ENCODE measurements at places on chromosomes 6 and 20.
A peak's percentile ranks its signal among the peaks of the same experiment; 100 is the strongest.

DNA sequence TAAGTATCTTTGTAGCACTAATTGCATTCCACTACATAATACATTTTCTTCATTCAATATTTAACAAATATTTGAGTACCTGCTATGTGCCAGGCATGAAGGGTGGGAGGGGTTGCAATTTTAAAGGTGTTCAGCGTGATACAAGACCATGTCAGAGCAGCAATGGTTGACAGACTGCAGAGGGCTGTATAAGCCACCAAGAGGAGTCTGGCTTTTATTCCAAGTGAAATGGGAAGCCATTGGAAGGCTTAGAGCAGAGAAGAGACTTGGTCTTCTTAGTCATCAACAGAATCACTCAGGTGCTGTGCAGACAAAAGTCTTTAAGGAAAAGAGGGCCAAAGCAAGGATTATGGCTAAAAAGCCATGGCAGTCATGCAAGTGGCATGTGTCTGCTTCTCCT lies 360.8 kb upstream of the ARID1B start:
- DNase-seq = no peak

DNA sequence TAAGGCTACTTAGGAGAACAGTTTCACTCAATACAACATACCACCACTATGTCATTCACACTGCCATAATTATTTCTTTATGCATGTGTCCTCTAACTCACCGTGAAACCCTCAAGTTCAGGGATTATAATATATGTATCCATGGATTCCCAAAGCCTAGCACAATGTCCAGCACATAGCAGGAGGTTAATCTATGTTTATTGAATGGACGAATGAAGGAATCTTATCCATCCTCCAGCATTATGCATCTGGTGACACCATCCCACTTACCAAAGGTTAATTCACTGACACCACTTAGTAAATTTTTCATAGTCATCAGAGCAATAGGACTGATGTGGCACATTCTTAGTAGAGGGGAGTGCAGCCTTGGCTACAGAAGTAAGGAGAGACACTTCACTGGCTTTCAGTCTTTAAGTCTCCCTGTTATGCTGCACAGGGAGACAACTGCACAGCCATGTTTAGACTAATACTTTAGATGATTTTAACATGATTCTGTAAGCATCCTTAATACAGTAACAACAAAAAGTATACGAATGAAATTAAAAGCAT lies 49.7 kb downstream of the EPHA7 start:
- no peak for DNase-seq

DNA sequence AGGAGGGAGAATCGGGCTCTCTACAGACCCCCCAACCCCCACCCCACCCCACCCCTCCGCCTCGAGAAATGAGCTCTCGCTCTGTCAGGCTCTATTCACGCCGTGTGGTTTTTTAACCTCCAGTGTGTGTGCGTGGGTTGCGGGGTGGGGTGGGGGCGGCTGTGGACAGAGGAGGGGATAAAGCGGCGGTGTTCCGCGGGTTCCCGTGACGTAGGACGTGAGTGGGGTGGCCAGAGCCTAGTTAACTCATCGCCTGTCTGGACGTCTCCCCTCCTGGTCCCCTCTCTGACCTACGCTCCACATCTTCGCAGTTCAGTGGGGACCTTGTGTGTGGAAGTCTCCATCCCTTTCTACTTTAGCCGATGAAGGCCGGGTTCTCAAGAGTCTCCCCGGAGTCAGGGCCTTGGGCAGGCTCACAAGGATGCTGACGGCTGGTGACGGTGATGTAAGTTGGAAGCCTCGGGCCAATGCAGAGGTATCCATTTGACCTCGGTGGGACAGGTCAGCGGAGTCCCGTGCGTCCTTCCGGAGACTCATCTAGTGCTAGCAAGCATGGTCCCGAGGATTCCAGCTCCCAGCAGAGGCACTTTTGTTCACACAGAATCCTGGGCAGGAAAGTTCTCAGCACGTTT lies 1507.1 kb upstream of the DEFB115 start:
- no peak for DNase-seq

GRCh38 chr6:143872201-143872600 lies 7.9 kb downstream of the ZC2HC1B start:
- no peak for DNase-seq

GRCh38 chr6:86118271-86118670 lies 475.6 kb upstream of the SYNCRIP start:
- DNase-seq = no peak

- peak; percentile 67 for DNase-seq
Measured at GRCh38 chr6:139605350-139605749, 230.9 kb upstream of the CITED2 start.

GRCh38 chr6:45200510-45200909 lies 127.6 kb upstream of the RUNX2 start:
- DNase-seq = no peak

GRCh38 chr20:17875106-17875980 lies 93.3 kb downstream of the SNX5 start:
- peak; percentile 76 for DNase-seq

- DNase-seq = no peak
Measured at GRCh38 chr6:137800762-137801161, 66.3 kb upstream of the TNFAIP3 start.

- DNase-seq = peak; percentile 7
Measured at GRCh38 chr6:45681860-45682511, 304.3 kb upstream of the SUPT3H start.

GRCh38 chr6:11685481-11686093 lies 93.0 kb downstream of the ADTRP start:
- DNase-seq = no peak

DNA sequence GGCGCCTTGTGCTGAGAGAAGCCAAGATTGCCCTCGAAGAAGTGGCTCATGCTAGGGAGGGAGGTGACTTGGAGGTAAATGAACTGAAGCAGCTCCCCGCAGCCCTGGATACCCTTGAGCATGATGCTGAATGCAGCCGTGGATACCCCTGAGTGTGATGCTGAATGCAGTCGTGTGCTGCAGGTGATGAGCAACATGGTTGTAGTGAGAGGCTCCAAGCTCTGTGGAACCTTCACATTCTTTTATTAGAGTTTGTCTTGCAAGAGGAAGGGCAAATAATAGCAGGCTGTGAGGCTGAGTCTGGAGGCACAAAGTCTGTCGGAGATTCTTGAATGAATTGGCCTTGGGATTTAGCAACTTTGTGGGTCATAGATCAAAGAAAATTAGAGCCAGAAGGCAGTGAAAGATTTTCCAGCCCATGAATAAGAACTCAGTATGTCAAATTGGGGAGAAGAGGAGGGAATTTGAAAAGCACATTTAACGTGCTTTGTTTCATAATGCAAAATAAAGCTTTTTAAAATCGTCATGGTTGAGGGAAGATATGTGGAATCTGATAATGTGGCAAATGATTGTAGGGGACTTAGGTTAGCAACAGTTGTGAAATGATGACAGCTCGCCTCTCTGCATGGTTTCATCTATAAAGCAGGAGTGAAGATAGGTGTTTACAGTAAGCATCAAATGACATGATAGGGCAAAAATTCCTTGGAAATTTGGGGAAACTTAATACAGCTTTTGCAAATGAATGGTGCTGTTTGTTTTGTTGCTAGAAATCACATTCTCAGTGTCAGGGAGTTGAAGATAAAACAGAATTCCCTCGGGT lies 120.1 kb upstream of the TIAM2 start:
- DNase-seq = no peak

- no peak for DNase-seq
Measured at GRCh38 chr6:150324044-150324443, 44.8 kb upstream of the IYD start.

GRCh38 chr6:110484321-110484720 lies 7.9 kb upstream of the SLC22A16 start:
- DNase-seq = no peak

GRCh38 chr20:2276015-2276414 lies 19.8 kb upstream of the TGM3 start:
- no peak for DNase-seq

DNA sequence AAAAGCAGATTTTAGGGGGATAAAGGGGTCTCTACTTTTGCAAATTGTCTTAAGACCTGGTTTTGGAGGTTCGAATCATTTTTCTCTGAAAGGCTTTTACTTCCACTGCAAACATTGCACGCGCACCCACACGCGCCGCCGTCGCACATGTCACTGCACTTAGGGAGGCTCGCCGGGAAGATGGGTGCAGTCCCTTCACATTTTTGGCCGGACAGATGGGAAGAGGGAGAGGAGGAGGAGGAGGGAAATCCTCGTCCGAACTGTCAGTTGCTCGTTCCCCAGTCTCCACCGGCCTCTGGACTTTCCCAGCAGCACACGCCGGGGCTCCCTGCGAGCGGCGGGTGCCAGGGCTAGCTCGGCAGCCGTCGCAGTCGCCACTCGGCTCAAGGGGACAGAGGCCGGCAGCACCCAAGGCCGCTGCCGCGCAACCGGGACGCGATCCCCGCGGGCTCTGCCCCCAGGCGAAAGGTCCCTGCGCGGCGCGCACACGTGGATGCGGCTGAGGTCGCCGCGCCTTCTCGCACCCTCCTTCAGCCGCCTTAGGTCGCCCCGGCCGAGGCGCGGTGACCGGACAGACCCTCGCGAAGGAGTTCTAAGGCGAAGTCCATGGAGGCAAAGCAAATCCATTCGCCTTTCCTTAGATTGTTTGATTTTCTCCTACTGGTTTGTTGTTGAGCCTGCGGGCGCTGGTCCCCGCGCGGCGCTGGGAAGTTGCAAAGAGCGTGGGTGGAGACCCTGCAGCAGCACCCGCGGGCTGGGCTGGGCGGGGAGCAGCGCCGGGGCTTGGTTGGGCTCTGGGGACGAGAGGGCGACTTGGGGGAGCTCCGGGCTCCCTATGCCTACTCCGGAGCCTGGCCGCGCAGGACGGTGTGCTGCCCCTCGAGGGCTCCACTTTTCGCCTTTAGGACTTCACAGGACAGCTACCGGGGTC lies 1.2 kb downstream of the MYB start:
- no peak for DNase-seq

DNA sequence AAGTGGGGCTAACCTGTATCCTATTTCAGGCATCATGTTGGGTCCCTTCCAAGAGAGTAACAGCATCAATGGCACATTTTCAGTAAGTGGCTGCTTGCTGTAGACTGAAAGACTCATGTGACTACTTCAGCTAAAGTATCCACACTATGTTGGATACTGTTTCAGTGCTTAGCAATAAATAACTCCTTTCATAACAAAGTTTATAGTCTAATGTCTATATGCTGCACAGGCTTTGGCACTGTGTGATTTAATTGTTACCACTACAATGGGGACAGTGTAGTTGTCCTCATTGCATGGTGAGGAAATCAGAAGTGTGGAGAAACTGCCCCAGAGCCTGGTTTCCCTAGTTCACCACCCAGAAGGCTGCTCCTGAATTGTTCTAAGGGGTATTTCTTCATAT lies 318.0 kb upstream of the PTCHD4 start:
- no peak for DNase-seq

DNA sequence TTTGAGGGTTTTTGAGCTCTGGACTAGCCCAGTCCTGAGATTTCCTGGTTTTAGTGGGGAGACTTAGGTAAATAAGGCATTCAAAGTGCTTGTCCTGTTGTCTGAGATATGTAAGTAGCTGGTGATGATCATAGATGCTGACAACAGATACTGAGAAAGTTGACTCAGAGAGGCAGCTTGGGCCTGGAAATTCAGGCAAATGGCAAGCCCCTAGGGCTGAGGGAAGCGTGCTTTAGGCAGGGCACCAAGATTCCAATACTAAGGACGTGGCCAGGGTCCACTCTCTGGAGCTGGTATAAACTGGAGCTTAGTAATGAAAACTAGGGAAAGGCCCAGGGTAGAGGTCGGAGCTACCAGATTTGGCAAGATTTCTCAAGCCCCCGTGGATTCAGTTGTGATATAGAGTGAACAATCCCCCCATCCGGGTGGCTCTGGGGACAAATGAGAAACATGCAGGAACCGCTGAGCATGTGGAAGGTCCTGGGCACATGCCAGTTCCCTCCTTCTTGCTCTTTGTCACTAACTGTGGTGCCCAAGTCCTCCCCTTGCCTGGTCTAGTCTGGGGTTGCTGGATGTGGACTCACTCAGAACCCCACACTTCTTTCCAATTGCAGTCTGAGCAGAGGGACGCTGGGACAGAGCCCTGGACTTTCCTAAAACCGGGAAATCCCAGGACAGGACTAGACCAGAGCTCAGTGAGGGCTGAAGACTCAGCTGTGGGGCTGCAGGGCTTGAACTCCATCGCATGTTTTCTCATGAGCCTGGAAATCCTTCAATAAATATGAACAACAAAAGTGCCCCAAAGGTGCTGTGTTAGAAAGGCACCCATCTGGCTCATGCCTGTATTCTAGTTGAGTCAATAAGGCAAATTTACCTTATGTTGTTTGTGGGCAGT lies 10.3 kb downstream of the SLC22A3 start:
- no peak for DNase-seq

GRCh38 chr6:127195833-127196232 lies 70.8 kb upstream of the RNF146 start:
- DNase-seq = no peak

GRCh38 chr6:125835221-125835744 lies 44.5 kb downstream of the NCOA7 start:
- peak; percentile 65 for DNase-seq

GRCh38 chr6:14371530-14371929 lies 254.0 kb downstream of the CD83 start:
- DNase-seq = no peak

- DNase-seq = no peak
Measured at GRCh38 chr20:11114382-11114781, 440.6 kb upstream of the JAG1 start.

DNA sequence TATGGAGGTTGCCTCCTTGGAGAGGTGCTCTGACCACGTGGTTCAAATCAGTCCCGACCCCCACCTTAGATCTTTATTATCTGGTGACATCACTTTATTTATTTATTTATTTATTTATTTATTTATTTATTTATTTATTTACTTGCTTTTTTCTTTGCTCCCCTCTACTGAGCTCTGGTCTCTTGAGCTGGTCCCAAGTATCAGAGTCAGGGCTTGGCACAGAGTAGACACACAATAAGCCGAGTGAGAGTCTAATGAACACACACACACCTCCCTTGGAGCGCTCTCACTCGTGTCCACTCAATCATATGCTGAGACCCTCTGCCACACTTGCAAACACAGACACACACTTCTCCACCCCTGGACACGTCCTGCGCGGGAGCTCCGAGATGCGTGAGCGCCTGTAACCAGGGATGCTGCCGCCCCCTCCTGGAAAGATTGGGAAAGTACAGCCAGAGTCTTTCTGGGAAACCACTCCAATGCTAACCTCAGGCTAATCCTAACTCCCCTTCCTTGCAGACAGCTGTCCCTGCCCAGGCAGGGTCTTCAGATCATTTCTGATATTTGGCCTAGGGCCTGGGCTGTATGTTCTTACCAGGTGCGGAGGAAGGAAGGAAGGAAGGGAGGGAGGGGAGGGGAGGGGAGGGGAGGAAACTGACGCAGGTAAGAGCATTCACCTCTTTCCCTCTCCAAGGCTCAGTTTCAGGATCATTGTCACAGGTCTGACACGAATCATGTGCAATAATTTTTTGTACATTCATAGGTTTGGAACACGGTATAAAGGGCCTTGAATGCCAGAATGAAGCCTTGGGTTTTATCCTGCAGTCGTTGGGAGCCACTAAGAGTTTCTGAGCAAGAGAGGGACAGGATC lies 70.9 kb downstream of the STK35 start:
- DNase-seq = peak; percentile 27

DNA sequence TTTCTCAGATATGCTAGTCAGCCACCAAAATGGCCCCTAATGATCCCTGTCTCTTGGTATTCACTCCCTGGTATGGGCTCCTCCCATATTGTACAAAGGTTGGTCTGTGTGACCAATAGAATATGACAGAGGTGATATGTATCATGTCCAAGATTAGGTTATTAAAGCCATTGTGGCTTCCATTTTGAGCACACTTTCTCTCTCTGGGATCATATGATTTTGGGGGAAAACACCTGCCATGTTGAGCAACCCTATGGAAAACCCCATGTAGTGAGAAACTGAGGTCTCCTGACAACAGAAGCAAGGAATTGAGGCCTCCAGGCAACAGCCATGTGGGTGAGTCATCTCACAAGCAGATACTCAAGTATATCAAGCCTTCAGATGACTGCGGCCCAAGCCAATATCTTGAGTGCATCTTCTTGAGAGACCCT lies 7.1 kb upstream of the ZNF318 start:
- no peak for DNase-seq

All from AG09319 (cell line).